Activated CD4-positive, alpha-beta memory T cell treated with anti-CD3 and anti-CD28 coated beads for 36 hours (primary cell): ENCODE measurements at places on chromosomes 3 and 15. TPM values are rescaled to one million over a fixed set of nuclear protein-coding genes. Genes with fewer than 3 reads are reported as not detected.

DNA sequence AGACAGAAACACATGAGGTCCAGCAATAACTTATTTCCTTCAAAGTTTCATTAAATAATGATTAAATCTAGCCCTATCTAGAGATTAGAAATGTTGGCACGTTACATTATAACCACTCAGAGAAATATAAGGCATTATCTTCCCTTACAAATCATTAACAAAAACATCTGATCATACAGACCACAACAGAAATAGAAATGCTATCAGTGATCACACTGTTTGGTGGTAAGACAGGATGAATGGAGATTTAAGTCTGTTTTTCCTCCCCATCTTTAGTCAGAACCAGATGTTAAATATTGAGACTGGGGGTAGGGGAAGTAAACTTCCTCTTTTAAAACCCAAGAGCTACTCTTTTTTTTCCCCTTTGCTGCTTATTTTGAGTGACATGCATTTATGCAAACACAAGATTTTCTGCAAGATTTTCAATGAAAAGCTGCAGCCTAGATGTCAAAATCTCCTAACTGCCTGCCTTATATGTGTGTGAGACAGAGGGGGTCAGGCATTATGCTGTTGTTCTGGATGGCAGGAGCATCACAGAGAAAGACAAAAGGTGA is 70.4 kb downstream of the CBLB start:
- DNase-seq: no peak

DNA sequence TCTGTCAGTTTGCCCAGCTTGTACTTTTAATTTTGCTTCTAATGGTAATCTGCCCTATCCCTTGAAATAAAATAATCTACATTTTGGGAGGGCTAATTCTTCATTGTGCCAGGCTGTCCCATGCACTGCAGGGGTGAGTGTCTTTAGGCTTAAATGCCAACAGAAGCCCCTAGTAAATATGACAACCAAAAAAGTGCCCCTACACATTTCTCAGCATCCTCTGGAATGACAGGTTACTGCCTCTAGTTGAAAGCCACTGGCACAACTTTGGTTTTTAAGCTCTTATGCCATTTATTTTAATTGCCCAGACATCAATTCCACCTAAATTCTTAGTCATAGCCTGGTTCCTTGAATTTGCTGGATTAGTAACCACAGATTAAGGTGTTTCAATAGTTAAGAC is 3.4 kb downstream of the EPM2AIP1 start:
- no peak for DNase-seq

DNA sequence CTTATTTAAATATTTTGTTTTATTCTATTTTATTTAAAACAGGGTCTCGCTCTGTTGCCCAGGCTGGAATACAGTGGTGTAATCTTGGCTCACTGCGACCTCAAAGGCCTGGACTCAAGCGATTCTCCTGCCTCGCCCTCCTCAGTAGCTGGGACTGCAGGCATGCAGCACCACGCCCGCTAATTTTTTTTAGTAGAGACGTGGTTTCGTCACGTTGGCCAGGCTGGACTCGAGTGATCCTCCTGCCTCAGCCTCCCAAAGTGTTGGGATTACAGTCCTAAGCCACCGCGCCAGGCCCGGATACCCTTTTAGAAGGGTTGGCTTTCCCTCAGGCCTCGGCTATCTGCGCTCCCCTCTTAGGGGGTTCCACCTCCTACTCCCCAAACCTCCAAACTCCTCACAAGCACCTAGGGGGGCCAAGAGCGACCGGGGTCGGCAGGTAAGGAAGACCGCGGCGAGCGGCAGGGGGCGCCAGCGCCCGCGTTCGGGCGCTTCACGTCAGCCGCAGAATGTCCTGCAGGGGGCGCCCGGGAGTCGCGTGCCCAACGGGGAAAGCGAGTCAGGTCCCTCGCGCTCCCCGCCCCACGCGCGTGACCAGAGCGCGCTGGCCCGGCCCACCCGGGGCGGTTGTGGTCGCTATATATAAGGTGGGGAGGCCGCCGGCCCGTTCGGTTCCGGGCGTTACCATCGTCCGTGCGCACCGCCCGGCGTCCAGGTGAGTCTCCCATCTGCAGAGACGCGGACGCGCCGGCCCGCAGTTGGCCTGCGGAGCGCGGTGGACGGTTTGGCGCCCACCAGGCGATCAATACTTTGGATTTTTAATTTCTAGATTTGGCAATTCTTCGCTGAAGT is 51.8 kb upstream of the GATM start:
- peak; percentile 87 for DNase-seq

DNA sequence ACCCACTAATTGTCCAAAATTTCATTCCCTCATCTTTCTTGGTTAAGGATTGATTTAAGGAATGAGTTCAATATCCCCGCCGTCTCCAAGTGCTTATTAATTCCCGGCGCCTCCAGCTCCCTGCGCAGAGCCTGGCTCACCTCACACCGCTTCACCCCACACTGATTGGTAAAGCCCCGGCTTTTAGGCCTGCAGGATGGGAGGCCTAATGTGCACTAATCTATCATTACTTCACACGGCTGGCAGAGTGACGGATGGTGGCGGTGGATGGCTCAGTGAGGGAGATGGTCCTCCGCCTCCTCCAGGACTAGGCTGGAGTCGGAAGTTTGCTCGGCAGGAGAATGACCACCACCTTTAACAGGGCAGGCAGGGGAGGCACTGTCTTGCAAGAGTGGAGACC is 81.7 kb downstream of the MEGF11 start:
- no peak for DNase-seq

DNA sequence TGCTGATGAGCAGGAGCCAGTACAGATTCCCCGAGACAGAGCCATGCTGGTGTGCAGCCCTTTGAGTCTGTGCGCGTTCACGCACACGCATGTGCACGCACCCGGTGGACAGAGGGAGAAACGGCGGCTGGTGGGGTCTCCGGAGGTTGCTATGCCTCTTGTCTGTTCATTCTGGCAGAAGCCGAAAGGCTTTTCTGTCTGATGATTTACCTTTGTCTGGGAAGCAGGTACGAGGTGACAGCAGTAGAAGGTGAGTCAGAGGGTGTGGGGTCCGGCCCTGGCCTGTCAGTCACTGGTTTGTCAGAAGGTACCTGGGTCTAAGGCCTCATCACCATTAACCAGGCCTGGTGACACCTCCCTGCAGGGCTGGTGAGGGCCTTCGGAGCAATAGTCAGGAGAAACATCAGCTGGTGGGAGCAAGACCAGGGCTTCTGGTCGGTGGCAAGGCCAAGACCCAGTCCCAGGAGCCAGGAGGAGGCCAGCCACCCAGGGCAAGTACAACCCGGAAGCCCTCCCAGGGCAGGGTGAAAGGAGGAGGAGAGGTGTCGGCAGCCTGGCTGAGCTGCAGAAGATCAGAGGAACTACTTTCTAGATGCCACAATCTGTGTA is 7.5 kb downstream of the PCSK6 start:
- no peak for DNase-seq

DNA sequence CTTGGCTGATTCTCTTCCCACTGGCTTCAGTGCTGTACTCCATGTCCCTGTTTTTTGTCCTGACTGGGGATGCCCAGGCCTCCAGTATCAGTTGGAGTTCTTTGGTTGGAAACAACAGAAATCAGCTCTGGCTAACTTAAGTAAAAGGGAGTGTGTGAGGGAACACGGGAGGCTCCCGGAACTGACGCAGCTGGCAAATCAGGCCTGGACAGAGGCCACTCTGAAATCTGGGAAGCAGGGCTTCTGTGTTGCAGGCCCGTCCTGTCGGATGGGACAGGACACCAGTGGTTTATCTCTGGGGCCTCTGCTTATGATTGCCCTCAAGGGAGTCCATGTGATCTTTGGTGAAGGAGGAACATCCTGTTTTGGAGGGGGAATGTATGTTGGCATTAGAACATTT is 124.3 kb downstream of the CHCHD6 start:
- DNase-seq: no peak

DNA sequence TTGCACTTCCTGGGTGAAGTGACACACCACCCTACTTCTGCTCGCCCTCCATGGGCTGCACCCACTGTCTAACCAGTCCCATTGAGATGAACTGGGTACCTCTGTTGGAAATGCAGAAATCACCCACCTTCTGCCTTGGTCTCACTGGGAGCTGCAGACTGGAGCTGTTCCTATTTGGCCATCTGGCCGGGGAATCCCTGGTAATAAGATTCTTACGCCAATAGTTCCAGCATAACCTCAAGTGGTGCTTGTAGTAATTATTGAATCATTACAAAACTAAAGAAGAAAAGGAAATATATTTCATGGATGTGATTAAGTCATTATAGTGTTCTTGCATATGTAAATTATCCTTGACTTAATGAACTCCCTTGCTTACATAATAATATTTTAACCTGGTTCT is 841.9 kb downstream of the CADM2 start:
- no peak for DNase-seq

DNA sequence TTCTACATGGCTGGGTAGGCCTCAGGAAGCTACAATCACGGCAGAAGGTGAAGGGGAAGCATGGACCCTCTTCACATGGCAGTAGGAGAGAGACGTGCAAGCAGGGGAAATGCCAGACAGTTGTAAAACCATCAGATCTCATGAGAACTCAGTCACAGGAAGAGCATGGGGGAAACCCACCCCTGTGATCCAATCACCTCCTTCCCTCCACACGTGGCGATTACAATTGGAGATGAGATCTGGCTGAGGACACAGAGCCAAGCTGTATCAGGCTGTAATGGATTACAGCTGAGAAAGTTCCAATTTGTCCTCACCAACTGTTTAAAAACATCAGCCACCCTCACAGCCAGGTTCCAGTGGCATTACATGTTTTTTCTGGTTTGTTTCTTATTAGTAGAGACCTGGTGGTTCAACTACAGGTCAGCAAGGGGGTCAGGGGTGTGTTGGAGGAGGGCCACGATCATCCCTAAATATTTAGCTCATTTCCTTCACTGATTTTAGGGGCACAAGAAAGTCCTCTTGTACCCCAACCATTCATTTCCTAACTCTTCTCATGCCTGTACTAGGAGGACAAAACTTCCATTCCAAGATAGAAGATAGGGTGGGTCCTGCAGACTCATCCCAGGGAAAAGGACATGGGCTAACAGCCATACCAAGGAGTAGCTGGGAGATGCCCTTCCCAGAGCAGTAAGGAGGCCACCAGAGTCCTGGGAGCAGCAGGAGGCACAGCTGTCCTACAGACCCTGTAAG is 54.4 kb downstream of the ANXA2 start:
- DNase-seq: no peak

DNA sequence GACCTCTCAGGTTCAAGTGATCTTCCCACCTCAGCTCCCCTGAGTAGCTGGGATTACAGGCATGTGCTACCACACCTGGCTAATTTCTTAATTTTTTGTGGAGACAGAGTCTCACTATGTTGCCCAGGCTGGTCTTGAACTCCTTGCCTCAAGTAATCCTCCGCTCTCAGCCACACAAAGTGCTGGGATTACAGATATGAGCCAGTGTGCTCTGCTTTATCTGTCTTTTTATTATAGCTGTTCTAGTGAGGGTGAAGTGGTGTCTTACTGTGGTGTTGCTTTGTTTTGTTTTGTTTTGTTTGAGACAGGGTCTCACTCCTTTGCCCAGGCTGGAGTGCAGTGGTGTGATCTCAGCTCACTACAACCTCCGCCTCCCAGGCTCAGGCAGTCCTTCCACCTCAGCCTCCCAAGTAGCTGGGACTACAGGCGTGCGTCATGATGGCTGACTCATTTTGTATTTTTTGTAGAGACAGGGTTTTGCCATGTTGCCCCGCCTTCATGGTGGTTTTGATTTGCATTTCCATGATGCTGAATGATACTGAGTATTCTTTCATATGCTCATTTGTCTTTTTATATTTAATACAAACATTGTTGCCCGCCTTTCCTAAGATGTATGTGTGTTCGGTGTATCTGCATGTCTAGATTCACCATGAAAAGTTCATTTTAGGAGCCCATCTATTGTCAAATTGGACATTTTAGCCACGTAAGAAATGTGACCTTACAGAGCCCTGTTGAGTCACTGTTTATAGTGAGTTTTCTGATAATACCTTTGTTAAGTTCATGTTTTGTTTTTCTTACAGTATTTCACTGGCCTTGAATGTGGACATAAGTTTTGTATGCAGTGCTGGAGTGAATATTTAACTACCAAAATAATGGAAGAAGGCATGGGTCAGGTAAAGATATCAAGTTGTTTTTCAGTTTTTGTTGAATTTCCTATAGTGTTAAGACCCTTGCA is 80.6 kb downstream of the ARIH1 start:
- peak; percentile 74 for DNase-seq

GRCh38 chr3:128266453-128266852 is 113.2 kb downstream of the EEFSEC start:
- DNase-seq: no peak

DNA sequence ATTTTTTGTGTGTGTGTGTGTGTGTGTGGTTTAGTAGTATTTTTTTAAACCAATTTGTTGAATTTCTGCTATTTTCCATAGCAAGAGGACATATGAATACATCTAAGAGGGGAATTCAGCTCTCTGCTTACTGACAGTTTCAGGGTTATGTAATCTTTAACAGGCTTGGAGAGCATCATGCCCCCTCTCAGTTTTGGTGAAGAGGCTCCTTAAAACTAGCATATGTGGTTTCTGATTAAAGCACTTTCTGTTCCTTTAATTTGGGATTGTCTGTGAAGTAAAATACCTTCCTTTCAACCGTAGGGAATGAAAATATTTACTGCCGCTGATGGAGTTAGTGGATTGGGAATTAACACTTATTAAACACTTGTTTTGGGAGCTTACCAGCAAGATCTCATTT is 19.4 kb upstream of the NFKBIZ start:
- DNase-seq: no peak

DNA sequence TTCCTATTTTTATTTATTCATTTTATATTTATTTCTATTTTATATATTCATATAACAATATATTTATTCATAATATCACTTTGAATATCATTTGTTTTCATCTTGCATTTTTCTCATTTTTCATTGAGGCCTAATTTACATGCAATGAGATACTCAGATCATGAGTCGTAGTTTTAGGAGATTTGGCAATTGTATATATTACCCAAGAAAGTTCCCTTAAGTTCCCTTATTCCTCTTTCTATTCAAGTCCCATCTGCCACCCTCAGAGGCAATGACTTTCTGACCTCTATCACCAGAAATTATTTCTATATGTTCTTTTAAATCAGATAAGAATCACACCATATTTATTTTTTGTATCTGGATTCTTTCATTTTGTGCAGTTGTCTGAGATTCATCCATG is 329.1 kb upstream of the TPRG1 start:
- DNase-seq: no peak

- no peak for DNase-seq
Measured at GRCh38 chr3:78974181-78974790, 793.5 kb downstream of the ROBO1 start.

- DNase-seq: no peak
Measured at GRCh38 chr3:127012091-127012490, 29.2 kb downstream of the PLXNA1 start.

- no peak for DNase-seq
Measured at GRCh38 chr3:64956711-64957325, 269.0 kb upstream of the ADAMTS9 start.

GRCh38 chr3:108414007-108414406 is 96.4 kb downstream of the MYH15 start:
- no peak for DNase-seq

- no peak for DNase-seq
Measured at GRCh38 chr3:190036631-190037030, 84.1 kb downstream of the P3H2 start.

FAM81A gene
- not detected for total RNA-seq

NMD3 gene
- total RNA-seq: 70.8 TPM

SPINT1 gene
- 11.3 TPM for total RNA-seq

GPR171 gene
- total RNA-seq: 74.0 TPM

EPHA3 gene
- not detected for total RNA-seq

TGM4 gene
- total RNA-seq: not detected

THBS1 gene
- 0.93 TPM for total RNA-seq

PDZRN3 gene
- not detected for total RNA-seq

LRRIQ4 gene
- total RNA-seq: not detected
